ENCODE measurements at places on chromosomes 1 and 21.

GRCh38 chr1:165845569-165845968, 18.2 kb downstream of the UCK2 start:
- H3K4me3 ChIP-seq = no peak overlapping the region
- H3K4me1 ChIP-seq = peaks cover 61% of the 10 kb centered on the region
- no peak for DNase-seq
- no peak overlapping the region for H3K27ac ChIP-seq
- H3K27me3 ChIP-seq = no peaks in the 10 kb centered on the region
- H3K36me3 ChIP-seq = peaks cover 12% of the 10 kb centered on the region

- peaks cover 27% of the 10 kb centered on the region for H3K36me3 ChIP-seq
- H3K27ac ChIP-seq = peak within 1 kb of the TSS; percentile 96
- H3K27me3 ChIP-seq = no peaks in the 10 kb centered on the region
- peaks cover 29% of the 10 kb centered on the region for H3K4me1 ChIP-seq
Measured at GRCh38 chr1:235327559-235328270, at the start of gene ARID4B. Gene ARID4B (minus strand): TSS chr1:235328179. CDS start chr1:235326919, 1,260 bp downstream.

DNA sequence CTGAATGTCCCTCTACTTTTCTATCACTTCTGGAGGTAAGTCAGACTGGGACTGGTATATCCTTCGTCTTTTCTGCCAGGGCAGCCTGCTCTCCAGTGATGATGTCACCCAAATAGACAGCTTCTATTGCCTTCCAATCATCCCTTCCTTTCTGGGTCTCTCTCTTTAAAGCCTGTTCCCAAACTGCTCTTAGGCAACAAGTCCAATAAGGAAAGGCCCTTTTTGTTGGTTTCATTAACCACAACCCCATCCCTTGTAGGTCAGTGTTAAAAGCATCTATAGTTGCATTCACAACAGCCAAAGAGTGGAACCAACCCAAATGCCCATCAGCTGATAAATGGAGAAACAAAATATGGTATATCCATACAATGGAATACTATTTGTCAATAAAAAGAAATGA, 114.4 kb downstream of the CNIH3 start:
- no peaks in the 10 kb centered on the region for H3K36me3 ChIP-seq
- H3K27me3 ChIP-seq = peaks cover 11% of the 10 kb centered on the region
- DNase-seq = no peak
- no peak overlapping the region for H3K4me3 ChIP-seq
- H3K27ac ChIP-seq = no peak overlapping the region

DNA sequence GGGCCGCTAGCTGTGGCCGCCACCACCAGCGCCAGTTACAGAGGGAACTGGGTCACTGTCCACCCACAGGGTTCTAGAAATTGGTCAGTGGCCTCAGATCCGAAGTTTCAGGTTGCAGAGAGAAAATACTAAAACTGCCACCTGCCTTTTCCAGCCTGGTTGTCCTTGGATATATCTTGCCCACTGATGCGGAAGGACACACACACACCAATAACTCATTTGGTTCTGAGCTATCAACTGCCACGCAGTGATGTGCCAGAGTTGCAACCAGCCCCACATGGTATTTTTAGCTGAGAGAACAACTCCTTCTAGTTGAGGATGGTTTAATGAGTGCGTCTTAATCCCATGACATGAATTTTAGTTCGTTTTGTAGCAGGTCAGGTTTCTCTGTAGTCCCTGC, 68.1 kb downstream of the SH3BGR start:
- no peak overlapping the region for H3K4me3 ChIP-seq
- no peak overlapping the region for H3K27ac ChIP-seq
- no peaks in the 10 kb centered on the region for H3K36me3 ChIP-seq
- H3K27me3 ChIP-seq = no peaks in the 10 kb centered on the region
- DNase-seq = no peak

GRCh38 chr1:15852828-15853302, 5.4 kb downstream of the SPEN start:
- no peak for DNase-seq
- H3K27me3 ChIP-seq = no peaks in the 10 kb centered on the region
- no peak overlapping the region for H3K27ac ChIP-seq
- peaks cover 38% of the 10 kb centered on the region for H3K4me1 ChIP-seq
- H3K36me3 ChIP-seq = peaks cover 11% of the 10 kb centered on the region
- H3K4me3 ChIP-seq = no peak overlapping the region

DNA sequence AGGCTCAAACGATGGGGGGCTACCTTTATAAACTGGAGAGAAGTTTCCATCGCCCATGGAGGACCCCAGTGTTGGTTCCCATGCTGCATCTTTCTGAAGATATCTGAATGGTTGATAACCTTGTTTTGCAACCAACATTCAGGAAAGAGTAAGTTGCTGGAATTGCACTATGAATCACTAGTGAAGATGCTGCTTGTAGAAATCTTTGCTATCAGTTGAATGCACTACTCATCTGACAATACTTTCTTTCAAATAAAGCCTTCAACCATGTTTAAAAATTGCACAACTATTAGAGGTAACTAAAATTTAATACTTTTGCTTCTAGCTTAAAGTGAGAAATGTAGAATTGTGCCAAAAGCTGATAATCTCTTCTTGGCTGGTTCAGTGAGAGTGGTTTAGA, 86.8 kb upstream of the HIVEP3 start:
- peaks cover 4% of the 10 kb centered on the region for H3K36me3 ChIP-seq
- H3K4me3 ChIP-seq = no peak overlapping the region
- no peak overlapping the region for H3K27ac ChIP-seq
- peaks cover 15% of the 10 kb centered on the region for H3K4me1 ChIP-seq
- peaks cover 2% of the 10 kb centered on the region for H3K27me3 ChIP-seq

DNA sequence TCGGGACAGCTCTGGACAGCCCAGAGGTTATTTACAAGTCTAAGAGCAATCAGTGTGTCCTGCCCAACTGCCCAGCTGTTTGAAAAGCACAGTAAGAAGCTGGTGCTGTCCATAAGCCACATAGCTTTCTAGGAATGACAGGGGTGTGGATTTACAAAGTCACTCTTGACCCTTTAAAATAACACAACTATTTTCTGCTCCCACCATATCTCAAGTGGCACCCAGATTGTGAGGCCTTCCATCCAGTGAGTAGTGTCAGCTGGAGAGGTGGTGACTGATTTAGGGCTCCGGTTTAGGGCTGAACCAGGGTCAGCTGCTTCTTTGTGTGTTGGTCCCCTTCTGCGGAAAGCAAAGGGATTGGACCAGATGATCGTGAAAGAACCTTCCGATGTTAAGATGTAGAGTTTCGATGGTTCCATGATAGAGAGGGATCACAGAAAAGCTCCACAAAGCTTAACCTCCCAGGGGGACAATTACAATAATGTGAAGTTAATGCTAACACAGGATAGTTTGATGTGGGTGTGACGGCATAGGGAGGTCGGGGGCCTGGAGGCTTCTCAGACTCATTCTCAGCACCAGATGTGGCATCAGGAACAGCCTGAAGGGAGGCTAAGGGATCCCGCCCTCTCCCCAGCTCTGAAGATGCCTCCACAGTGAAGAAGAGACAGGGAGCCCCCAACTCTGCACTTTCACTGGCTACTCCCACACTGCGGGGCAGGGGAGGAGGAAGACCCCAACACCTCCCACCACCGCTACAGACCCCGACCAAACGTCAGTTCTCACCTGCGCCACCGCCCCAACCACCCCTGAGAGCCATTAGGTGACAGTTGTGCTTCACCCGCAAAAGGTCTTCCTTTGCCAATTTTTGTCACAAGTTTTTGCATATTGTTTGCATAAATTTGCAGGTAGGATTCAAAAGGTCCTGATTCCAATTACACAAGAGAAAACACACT, 40.6 kb downstream of the LRRC3 start:
- H3K36me3 ChIP-seq = peaks cover 10% of the 10 kb centered on the region
- no peak overlapping the region for H3K4me3 ChIP-seq
- peaks cover 6% of the 10 kb centered on the region for H3K27me3 ChIP-seq
- no peak overlapping the region for H3K27ac ChIP-seq
- no peak for DNase-seq
- peaks cover 8% of the 10 kb centered on the region for H3K4me1 ChIP-seq

GRCh38 chr1:65670518-65670917, 122.2 kb upstream of the PDE4B start:
- no peak overlapping the region for H3K4me3 ChIP-seq
- H3K36me3 ChIP-seq = no peaks in the 10 kb centered on the region
- H3K27me3 ChIP-seq = peaks cover 12% of the 10 kb centered on the region
- no peak overlapping the region for H3K27ac ChIP-seq
- no peaks in the 10 kb centered on the region for H3K4me1 ChIP-seq
- no peak for DNase-seq

- no peaks in the 10 kb centered on the region for H3K27me3 ChIP-seq
- no peak overlapping the region for H3K27ac ChIP-seq
- peak overlapping the region; percentile 6 for H3K4me3 ChIP-seq
- H3K36me3 ChIP-seq = peaks cover 2% of the 10 kb centered on the region
- DNase-seq = no peak
Measured at GRCh38 chr1:101182627-101183387, 54.0 kb upstream of the S1PR1 start.

DNA sequence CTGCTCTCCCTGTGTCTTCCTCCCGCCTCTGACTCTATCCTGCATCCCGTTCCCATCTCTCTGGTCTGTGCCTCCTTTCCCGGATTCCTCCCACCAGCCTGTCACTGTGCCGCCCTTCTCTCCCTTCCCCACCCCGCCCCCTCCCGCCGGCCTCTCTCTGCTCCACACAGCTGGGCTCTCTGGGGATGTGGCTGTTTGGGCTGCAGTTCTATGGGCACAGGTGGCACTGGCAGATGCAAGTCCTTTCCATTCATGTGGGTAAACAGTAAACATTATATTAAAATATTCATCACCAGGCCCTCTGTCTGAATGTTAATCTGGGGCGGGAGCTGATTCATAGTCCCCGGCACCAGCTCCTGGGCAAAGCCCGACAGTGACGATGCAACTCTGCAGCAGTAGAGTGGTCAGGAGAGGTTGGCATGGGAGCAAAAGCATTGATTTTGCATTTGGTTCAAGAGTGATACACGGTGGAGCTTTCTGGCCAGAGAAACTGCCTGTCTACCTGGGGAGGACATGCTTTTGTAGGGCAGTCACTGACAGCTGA, 249.3 kb downstream of the TNR start:
- H3K4me3 ChIP-seq = no peak overlapping the region
- H3K27ac ChIP-seq = no peak overlapping the region
- H3K36me3 ChIP-seq = no peaks in the 10 kb centered on the region
- H3K27me3 ChIP-seq = peaks cover 2% of the 10 kb centered on the region

GRCh38 chr1:1068517-1069055, 5.5 kb downstream of the RNF223 start:
- H3K4me1 ChIP-seq = peaks cover 7% of the 10 kb centered on the region
- H3K36me3 ChIP-seq = no peaks in the 10 kb centered on the region
- DNase-seq = peak; percentile 31
- peak overlapping the region; percentile 53 for H3K4me3 ChIP-seq
- peaks cover 3% of the 10 kb centered on the region for H3K27me3 ChIP-seq
- H3K27ac ChIP-seq = no peak overlapping the region

DNA sequence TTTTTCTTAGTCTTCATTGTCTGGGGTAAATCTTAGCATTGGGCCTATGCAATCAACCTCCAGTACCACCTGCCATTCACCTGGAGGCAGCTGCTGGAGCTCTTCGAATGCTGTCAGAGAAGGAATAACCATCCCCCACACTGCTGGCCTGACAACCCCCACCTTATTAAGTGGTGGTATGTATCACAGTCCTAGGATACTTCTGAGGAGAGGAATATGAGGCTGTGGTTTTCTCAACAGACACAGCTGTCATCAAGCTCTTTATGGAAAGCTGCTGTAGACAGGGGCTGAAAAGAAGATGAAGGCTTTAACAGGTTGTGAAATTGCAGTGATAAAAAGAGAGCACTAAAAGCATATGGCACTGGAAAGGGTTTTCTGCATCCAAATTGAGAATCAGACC, 61.7 kb downstream of the TSEN15 start:
- no peak for DNase-seq
- H3K27me3 ChIP-seq = no peaks in the 10 kb centered on the region
- peaks cover 1% of the 10 kb centered on the region for H3K36me3 ChIP-seq
- no peak overlapping the region for H3K4me3 ChIP-seq

GRCh38 chr21:46009951-46010705, 28.6 kb downstream of the COL6A1 start:
- H3K4me1 ChIP-seq = no peaks in the 10 kb centered on the region
- no peak overlapping the region for H3K4me3 ChIP-seq
- H3K27me3 ChIP-seq = peaks cover 13% of the 10 kb centered on the region

DNA sequence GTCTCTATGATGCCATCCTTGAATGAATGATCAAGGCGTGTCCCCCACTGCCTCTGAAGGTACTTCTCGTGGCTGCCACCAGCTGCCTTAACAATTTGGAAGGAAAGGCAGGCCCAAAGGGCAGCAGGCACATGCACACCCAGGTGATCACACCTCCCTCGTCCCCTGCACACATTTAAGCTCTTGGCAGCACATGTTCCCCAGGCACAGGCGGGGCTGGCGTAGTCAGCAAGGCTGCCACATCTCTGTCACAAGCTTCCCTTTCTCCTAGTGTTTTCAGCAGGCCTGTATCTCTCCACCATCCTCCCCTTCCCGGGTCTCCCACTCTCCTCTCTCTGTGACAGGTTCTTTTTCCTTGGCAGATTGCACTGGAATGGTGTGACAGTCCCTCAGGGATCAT, 111.9 kb downstream of the CACNA1E start:
- no peak overlapping the region for H3K27ac ChIP-seq
- no peaks in the 10 kb centered on the region for H3K4me1 ChIP-seq
- no peak for DNase-seq

GRCh38 chr1:212440419-212440818, 7.7 kb downstream of the NENF start:
- H3K4me1 ChIP-seq = peaks cover 11% of the 10 kb centered on the region
- DNase-seq = no peak
- H3K27ac ChIP-seq = no peak overlapping the region
- no peak overlapping the region for H3K4me3 ChIP-seq

DNA sequence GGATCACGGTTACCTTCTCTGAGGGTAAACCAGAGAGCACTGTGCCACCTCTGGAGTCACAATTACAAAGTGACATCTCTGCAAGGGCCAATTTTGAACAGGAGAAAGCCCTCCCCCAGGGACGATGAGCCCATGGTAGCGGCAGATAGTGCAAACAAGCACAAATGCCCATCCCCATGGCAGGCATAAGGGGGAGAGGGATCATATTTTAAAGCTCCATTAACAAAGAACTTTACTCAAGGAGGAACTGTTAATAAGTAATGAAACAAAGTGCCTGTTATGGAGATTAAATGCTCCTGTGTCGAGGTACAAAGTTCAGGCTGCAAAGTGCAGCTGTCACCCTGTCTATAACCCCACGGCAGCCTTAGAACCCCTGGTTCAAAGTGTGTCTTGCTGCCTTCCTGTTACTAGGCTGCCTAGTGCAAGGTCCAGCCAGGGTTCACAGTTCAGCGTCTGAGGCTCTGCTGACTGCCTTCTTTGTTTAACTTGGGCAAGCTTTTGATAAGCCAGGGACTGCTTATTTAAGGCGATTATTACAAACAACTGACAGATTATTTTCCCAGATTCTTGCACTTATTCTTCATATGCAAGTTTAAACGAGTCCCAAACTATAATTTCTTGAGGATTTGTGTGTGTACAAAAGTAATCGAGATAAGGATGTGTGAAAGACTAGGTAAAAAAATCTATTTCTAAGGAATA, 75.7 kb upstream of the NRIP1 start:
- H3K27me3 ChIP-seq = peaks cover 6% of the 10 kb centered on the region
- H3K4me3 ChIP-seq = no peak overlapping the region
- no peak for DNase-seq
- no peaks in the 10 kb centered on the region for H3K36me3 ChIP-seq

GRCh38 chr21:33650929-33651509, 8.7 kb downstream of the ITSN1 start:
- peaks cover 11% of the 10 kb centered on the region for H3K27me3 ChIP-seq
- H3K4me3 ChIP-seq = no peak overlapping the region
- H3K36me3 ChIP-seq = no peaks in the 10 kb centered on the region
- no peak overlapping the region for H3K27ac ChIP-seq
- H3K4me1 ChIP-seq = no peaks in the 10 kb centered on the region

- no peak overlapping the region for H3K4me3 ChIP-seq
- no peaks in the 10 kb centered on the region for H3K27me3 ChIP-seq
- peaks cover 56% of the 10 kb centered on the region for H3K36me3 ChIP-seq
- peaks cover 5% of the 10 kb centered on the region for H3K4me1 ChIP-seq
Measured at GRCh38 chr1:1788646-1789431, 10.6 kb upstream of the NADK start.
